Inflammatory macrophage treated with lipopolysaccharide for 1 hour (primary cell): ENCODE measurements at places on chromosomes 4 and X.

DNA sequence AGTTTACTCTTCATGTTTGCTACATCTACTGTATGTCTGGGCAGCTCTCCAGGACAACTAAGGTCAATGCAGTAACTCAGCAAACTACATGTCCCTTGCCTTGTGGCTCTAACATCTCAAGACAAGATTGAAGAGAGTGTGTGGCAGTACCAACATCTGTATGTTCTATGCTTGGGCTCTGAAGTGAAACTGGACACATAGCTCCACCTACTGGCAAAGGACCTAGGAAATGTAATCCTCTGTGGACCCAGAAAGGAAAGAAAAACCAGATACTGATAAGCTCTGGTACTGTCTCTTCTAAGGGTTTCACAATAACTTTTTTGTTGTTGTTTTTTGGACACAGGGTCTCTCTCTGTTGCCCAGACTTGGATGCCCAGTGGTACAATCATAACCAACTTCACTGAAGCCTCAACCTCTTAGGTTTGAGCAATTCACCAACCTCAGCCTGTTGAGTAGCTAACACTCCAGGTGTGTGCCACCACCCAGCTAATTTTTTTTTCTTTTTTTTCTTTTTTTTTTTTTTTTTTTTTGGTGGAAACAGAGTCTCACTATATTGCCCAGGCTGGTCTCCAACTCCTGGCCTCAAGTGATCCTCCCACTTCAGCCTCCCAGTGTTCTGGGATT, 64.1 kb downstream of the QDPR start:
- DNase-seq, result peak; percentile 73

GRCh38 chr4:73617256-73617655, 3.0 kb downstream of the RASSF6 start:
- DNase-seq, result no peak

DNA sequence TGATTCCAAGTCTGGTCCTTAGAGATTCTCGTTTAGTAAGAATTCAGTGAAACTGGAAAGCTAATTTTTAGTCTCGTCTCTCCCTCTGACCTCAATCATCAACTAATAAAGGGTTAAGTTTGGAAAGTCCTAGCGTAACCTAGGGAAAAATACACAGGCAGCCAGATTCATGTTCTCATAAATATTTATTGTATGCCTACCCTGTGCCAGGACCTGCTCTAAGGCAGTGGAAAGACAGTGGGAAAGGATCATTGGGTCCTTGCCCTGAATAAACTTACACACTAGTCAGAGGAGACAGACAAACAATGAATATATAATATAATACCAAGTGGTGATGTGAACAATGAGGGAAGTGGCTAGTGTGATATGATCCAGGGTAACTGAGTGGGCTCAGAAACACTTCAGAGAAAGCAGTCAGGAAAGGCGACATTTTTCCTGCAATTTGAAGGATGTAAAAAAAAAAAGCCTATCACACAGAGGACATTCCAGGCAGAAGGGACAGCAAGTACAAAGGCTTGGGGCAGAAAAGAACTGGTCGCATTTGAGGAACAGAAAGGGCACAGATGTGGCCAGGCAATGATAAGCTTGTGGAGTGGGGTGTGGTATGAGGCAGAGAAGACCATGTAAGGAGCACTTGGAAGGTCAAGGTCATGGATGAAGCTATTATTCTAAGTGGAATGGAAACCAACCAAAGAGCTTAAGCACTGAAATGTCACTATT, 128.8 kb downstream of the AMELX start:
- DNase-seq, result no peak

- no peak for DNase-seq
Measured at GRCh38 chr4:71841336-71841735, 57.5 kb upstream of the GC start.

DNA sequence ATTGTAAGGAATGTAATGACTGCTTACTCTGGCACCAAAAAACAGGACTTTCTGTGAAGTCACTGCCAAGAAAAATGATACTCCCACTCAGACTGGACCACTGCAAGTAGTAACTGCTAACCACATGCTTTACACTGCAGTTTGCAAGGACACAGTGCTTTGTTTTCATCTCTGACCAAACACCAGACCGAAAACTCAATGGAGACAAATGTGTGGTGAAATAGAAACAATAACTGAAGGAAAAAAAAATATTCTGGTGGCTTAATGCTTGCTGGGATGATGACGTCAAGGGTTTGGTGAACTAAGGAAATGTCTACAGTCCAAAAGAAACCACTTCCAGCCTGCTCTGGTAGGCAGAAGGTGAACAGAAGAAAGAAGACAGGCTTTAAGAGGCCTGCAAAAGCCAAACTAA, 13.2 kb downstream of the GPC4 start:
- no peak for DNase-seq

DNA sequence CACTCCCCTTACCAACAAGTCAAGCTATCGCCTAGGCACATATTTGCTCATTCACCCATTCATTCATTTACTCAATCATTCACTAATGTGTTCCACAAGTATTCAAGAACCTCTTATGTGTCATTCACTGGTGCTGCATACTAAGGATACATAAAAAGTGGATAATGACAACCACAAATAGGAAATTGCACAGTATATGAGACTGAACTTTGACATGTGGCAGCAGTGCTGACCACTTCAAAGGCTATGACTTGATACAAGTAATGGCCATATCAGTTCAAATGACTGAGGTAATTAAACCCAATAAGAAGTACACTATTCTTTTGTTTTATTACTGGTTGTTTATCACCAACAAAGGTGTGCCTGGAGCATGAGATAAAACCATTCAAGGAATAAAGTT, 282.5 kb downstream of the KLHL13 start:
- DNase-seq, result no peak

DNA sequence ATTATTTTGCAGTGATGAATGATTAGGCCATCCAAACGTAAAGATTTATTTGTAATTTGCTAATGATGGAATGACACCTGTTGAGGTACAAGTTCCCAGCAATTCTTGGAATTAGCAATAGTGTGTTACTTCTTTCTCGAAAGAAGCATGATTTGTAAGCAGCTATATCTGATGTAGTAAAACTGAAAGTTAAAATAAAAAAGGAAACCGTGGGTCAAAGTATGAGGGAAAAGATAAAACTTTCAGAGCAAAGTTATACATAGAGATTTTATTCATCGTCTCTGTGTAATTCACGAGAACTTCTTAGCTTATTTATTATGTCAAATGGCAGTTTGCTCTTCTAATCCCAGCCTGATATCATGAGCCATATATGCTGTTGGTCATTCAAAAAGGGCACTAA, 59.0 kb downstream of the NFKB1 start:
- DNase-seq, result no peak

DNA sequence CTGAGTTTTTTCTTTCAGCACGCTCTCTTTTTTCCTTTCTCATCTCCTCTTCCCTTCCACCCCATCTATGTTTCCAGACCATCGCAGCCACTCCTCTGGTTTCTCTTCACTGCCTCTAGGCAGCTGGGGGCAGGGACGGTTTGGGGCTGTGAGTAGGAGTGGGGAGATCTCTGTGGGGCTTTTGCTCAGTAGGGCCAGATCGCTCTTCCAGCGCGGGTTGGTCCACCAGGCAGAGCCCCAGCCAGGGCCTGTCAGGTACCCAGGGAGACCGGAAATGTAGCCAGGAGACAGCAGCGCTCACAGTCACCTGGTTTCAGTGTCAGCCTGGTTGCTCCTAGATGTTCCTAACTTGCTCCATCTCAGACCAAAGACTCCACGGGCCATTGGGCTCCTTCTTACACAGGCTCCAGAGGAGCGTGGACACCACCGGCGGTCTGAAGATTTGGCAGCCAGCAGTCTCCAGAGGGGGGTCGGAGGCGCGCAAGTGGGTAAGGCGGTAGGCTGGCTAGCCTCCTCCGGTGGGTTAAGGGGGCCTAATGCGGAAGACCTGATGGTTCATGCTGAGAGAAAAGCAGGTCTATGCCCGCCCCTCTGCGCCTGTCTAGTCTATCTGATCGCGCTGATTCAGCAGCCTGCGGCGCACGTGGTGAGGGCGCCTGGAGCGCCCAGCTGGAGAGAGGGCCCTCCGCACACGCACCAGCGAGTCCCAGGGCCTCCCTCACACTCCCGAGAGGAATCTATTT, 1.8 kb downstream of the FGF5 start:
- DNase-seq, result no peak

- no peak for DNase-seq
Measured at GRCh38 chr4:138909587-138909986, 106.0 kb upstream of the NOCT start.
